ENCODE measurements at places on chromosomes 4 and X. TPM values are rescaled to one million over a fixed set of nuclear protein-coding genes. Genes with fewer than 3 reads are reported as not detected.

The COL4A5 gene
- 68.7 TPM for total RNA-seq

DNA sequence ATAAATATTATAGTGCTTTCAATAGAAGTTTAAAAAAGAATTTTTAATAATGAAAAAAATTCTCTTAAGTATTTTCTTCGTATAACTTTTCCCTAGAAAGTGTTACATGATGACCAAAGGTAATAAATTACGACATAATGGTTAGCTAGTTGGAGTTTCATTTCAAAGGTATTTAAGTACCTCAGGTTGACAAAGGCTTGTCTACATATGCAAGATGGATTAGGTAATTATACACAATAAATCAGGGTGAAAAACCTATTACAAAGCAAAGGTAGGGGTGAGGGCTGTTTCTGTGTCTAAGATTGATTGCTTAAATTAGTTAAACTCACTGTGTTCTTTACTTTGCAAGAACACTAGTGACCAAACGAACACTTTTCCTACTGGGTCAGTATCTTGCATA lies 508.5 kb upstream of the FAT1 start:
- DNase-seq = no peak

DNA sequence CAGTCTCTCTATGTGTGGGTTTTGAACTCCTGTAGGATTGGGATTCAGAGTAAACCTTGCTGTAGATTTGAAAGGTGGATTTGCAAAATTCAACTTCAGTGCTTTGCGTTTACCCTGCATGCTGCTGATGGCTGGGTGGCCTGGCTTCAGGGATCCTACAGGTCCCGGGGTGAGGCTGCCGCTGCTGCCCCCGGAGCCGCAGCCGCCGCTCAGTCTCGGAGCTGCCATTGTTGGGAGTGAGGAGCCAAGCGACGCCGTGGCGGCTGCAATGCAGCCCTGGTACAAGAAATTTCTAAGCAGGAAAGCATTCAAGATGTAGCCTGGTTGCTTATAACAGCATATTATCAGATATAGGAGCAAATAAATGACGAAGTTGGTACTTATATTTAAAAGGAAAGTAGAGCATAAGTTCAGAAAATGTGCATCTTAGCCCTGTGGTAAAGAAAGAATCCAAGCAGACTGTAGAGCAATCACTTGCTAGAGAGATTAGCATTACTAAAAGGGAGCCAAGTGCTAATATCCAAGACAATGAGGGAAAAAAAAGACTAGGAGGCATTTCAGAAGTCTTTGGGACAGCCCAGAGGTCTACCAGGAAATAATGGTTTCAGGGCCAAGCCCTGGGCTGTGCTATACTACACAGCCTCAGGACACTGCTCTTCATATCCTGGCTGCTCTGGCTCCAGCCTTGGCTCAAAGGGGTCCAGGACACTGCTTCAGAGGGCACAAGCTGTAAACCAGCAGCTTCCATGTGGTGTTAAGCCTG lies 36.9 kb upstream of the CHIC1 start:
- no peak for DNase-seq

DNA sequence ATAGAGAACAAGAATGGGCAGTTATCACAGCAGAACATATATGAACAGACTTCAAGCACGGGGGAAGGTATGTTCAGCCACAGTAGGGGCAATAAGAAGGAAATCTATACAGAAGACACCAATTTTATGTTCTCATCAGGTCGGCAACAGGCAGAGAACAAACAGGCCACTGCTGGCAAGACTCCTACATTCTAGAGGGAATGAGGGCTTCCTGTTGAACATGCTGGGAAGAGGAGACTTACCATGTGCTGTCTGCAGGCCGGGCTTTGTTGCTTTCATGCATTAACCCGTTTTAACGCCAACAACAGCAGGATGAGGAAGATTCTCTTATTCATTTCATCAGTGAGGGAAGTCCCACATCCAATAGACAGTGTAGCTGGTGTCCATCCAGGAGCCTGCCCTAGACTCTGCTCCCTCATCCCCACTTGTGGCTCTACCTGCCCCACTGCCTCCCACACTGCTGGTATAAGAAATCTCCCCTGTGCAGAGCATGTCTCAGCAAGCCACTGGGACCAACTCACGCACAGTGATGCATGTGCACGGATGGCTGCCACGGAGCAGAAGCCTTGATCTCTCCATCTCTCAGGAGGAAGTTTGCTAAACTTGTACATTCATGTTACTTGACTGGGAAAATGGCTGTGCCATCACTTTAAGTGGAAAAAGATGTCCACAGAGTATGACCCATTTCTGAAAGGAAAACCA lies 84.5 kb downstream of the ACOX3 start:
- no peak for DNase-seq

DNA sequence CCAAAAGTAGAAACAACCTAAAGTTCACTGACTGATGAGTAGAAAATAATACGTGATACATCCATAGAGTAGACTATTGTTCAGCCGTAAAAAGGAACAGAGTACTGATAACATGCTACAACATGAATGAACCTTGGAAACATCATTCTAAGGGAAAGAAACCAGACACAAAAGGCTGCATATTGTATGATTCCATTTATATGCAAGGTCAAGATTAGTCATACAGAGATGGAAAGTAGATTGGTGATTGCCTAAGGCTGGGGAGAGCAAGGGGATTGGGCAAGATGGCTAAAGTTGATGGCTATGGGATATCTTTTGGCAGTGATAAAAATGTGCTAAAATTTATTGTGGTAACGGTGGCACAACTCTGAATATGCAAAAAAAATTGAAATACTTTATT lies 209.1 kb downstream of the RELL1 start:
- no peak for DNase-seq

DNA sequence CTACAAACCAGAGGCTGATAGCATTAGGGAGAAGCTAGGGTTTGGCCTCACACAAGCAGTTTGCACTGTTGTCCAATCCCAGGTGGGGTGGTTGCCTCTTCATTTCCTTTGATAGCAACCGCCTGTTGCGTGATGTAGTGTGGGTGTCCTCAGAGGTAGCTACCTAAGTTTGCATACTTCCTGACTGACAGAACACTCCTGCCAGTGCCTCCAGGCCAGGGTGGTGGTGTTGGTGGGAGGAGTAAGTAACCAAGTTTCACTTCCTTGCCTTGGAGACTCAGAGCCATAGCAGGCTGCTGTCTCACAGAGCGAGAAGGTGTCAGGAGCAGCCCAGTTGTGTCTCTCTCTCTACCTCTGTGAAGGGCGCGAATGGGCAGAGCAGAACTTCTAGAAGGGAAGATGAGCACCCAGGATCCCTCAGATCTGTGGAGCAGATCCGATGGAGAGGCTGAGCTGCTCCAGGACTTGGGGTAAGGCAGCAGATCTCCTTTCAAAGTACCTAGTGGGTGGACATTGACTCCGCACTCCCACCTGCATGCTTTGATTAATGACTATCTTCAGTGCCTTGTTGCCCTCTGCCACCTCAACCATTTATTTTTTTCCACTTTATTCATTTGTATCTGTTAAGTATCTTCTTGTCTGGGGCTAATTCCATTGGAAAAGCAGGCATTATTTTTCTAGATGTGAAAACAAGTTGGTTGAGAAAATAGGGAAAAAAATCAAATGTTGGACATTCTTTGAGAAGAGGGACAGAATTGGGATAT lies at the start of gene DAPP1:
DAPP1 (plus strand) TSS at position 283 of the 764 bp plus-strand sequence; CDS start at position 370, 87 bp downstream.
- DNase-seq = no peak

DNA sequence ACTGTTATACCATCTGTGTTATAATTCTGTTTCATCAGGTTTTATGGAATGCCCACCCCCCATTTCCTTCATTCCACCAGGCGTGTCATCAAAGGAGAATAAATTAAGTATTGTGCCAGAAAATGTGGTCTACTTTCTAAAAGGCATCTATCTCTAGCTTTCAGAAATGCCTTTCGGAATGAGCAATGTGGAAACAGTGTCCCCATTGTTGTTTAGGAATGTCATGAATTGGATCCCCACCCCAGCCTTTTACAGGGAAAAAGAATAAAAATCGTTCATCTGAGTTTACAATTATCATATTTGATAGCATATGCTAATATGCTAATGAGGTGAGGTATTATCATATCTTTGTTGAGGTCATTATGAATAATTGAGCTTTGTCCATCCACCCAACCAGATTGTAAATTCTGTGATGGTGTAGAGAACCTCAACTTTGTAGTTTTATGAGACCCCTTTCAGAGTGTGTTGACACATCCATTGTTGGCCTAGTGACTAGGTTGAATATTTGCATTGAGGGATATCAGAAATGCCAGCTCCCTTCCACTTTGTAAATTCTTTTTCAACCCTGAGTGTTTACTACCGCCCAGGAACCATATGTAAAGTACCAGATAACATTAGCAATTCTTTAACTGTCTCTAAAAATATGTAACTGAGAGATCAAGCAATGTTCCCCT lies 56.2 kb upstream of the CCDC160 start:
- DNase-seq = no peak

DNA sequence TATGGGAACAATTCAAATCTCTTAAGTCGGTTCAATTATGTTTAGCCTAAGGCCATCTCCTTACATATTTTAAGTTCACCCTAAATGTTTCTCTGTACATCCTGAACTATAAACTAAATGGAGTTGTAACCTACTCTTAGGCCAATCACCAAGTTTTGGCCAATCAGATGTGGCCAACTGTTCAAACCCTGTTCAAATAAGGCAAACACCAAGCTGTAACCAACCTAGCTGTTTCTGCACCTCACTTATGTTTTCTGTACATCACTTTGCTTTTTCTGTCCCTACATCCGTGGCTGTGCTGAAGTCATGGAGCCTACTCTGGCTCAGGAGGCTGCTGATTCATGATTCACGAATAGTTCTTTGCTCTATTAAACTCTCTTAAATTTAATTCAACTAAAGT lies 165.3 kb downstream of the GASK1B start:
- DNase-seq = no peak

- DNase-seq = no peak
These were observed 12.6 kb upstream of the MXD4 start for GRCh38 chr4:2274320-2275043.

GRCh38 chr4:108043526-108043925 lies 53.8 kb downstream of the HADH start:
- DNase-seq = no peak

- DNase-seq = no peak
These were observed 252.5 kb downstream of the COL25A1 start for GRCh38 chr4:109049926-109050325.

DNA sequence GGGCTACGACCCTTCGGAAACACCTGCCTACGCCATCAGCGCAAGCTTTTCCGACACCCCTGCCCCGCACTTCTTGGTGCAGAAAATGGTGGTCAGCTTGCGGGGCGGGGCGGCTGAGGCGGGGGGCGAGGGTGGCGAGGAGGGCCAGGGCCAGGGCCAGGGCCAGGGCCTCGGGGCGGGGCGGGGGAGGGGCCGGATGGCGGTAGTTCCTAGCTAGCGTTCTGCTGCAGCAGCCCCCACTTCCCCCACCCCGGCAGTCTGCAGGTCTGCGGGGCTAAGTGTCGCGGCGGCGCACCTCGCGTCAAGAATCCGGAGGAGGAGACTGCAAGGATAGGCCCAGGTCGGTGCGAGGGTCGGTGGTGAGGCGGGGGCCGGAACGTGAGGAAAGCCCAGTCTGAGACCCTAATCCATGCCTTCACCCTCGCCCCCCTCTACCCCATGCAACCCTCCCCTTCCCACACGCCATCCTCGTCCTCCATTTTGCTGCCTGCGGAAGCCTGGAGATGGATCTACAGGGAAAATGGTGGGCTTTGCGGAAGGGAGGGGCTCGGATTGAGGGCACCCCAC lies 600 bp downstream of the BEX4 start:
- no peak for DNase-seq

DNA sequence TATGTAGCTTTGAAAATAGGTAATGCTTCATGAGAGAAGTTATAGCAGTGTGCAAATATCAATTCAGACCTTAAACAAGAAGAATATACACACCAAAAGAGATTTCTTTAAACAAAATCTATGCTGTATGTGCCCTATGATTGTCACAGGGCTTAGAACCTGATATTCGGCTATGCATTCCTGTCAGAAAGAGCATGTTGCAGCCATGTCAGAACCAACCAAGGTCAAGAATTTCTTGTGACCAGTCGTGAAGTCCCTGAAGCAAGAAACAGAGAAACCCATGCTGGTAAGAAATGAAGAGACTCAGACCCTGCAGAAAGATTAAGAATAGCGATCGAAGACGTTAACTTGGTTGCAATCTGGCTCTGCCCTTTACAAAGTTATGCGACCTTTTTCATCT lies 210.3 kb upstream of the SPIN4 start:
- no peak for DNase-seq

The ASB5 gene
- total RNA-seq = 1.4 TPM

The CXCR3 gene
- not detected for total RNA-seq

The NXF2B gene
- not detected for total RNA-seq

DNA sequence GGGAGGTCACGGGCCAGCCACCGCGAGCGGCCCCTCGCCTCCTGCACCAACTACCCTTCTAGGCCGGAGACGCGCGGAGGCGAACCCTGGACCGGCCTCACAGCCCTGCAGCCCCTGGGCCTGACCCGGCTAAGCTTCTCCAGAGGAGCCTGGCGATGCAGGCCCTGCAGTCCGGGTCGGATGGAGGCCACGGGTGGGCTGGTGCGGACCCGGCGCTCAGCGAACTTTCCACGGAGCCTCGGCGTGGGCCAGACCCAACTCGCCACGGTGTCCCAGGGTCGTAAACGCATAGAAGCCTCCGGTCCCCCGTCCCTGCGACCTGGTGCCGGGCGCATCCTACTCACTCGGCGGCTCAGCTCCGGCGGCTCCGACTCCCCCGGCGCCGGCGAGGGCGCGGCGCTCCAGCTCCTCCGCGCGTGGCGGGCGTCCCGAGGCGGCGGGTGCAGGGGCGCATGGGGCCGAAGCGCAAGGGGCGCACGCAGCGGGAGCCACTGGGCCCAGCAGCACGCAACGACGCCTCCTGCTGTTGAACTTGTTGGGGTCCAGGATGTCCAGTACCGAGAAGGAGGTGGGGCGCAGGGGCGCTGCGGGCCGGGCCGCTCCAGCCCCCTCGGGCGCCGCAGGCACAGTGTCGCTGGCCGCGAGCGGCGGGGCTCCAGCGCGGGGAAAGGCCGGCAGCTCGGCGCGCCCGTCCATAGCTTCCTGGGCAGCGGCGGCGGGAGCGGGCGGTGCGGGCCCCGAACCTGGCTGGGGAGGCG lies 427 bp downstream of the NKX1-1 start:
- no peak for DNase-seq

The SOX3 gene
- total RNA-seq = not detected

DNA sequence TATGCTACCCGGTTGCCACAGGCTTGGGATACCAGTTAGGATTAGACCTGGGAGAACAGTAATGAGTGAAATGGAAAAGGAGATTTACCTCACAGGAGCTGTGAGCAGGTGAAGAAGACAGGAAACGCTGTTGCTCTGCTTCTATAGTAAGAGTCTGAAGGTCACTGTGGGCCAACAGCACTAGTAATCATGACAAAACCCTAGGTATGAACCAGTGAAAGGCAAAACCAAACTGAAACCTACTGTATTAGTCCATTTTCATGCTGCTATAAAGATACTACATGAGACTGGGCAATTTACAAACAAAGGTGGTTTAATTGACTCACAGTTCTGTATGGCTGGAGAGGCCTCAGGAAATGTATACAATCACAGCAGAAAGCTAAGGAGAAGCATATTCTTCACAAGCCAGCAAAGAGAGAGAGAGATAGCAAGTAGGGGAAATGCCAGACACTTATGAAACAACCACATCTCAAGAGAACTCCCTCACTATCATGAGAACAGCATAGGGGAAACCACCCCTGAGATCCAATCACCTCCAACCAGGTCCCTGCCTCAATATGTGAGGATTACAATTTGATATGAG lies 736.7 kb upstream of the INTU start:
- DNase-seq = no peak

GRCh38 chr4:149589826-149590225 lies 225.8 kb downstream of the IQCM start:
- DNase-seq = no peak

GRCh38 chrX:1903236-1903935 lies 288.5 kb downstream of the ASMT start:
- DNase-seq = no peak

The NDST4 gene
- total RNA-seq = 0.05 TPM

GRCh38 chrX:115378471-115378870 lies 89.0 kb downstream of the LUZP4 start:
- DNase-seq = no peak

Measured in SJSA1 (cell line).